Inflammatory macrophage treated with lipopolysaccharide for 4 hours (primary cell): ENCODE measurements at places on chromosomes 3 and 15.

GRCh38 chr3:37400355-37400754, 226.0 kb upstream of the LRRFIP2 start:
- no peak for DNase-seq

- DNase-seq, result no peak
Measured at GRCh38 chr3:94716326-94717018, 653.6 kb downstream of the NSUN3 start.

DNA sequence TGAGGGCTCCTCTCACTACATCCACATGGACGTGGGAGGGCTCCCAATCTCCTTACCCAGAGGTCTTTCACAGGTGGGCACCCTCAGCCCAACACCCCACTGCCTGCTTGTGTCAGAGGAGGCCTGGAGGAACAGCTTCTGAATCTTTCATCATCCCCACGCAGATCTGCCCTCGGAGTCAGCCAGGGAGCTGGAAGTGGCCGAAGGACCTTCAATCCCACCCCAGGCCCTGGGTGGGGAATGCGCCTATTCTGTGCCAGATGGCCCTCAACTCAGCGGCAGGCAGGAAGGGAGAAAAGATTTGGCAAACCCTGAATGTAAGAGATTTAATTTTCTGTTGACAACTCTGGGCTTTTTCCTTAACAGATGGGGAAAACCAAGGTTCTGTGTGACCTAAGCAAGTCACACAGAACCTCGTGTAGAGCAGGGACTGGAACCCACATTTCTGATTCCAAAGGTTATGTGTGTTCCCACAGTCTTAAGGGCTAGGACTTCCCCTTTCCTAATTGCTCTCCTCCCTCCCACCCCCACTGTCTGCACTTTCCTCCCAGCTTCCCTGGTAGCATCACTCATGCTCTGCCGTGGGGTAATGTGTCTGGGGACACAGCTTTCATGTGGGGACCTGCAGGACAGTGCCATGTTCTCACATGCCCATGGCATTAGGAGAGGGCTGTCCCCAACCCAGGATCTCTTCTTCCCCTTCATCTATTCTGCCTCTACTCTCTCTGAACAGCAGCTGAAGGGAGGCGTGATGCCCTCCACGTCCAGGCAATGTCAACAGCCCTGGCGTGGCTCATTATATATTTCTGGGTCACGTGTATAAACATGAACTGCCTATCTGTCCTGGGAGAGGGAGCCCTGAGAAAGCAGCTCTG, 98.1 kb downstream of the SEMA5B start:
- peak; percentile 63 for DNase-seq

DNA sequence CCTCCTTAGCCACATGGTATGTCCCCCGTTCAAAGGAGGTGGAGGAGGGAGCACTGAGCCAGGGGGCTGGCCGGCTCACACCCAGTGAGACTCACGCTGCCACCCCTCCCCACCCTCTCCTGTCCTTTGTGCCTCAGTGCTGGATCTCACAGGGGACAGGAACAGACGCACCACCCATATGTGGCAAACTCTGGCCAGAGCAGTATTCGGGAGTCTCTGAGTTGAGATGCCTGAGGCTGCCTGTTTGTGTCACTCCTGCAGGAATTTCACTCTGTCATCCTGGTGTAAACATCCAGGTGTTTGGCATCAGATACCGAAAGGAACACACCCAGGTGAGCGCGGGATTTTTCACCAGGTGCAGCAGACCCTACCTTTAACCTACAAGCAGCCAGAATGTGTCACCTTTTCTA, 25.7 kb downstream of the RGMA start:
- DNase-seq, result no peak

- no peak for DNase-seq
Measured at GRCh38 chr3:113270068-113270467, 58.7 kb downstream of the BOC start.

GRCh38 chr15:24861014-24861690, 93.6 kb upstream of the SNRPN start:
- DNase-seq, result no peak

DNA sequence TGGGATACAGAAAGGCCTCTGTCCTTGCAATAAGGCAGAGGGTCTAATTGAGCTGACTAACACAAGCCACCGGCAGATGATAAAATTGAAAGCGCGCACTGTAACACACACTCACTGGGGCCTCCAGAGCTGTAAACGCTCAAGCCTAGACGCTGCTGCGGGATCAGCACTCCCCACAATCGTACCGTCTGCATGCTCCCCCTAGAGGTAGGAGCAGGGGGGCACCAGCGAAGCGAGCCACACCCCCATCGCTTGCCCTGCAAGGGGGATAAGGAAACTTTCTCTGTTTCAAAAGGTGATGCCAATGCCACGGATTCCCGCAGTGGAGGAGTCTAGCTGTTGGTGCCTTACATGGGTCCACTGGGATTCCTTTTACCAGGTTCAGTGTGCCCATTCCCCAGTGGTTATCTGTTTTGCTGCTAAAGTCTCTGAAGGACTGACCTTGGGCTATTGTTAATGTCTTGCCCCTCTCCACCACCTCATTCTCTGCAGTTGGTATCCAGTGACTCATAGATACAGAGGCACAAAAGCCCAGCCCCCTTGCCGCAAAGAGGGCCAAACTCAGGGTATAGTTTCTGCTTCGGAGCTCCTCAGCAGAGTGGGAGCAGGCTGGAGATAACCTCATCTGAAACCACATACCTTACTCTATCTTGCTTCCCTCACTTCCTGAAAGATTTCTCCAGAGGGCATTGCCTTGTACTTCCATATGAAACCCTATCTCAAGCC, 139.3 kb upstream of the KBTBD8 start:
- no peak for DNase-seq

- no peak for DNase-seq
Measured at GRCh38 chr15:66131200-66131599, 122.3 kb downstream of the MEGF11 start.

- no peak for DNase-seq
Measured at GRCh38 chr3:133547432-133548041, 25.9 kb upstream of the CDV3 start.

GRCh38 chr3:118682921-118683320, 351.7 kb downstream of the IGSF11 start:
- DNase-seq, result no peak

GRCh38 chr3:111863942-111864694, 5.1 kb downstream of the PHLDB2 start:
- DNase-seq, result no peak

GRCh38 chr3:9600597-9600996, 47.0 kb upstream of the LHFPL4 start:
- no peak for DNase-seq

DNA sequence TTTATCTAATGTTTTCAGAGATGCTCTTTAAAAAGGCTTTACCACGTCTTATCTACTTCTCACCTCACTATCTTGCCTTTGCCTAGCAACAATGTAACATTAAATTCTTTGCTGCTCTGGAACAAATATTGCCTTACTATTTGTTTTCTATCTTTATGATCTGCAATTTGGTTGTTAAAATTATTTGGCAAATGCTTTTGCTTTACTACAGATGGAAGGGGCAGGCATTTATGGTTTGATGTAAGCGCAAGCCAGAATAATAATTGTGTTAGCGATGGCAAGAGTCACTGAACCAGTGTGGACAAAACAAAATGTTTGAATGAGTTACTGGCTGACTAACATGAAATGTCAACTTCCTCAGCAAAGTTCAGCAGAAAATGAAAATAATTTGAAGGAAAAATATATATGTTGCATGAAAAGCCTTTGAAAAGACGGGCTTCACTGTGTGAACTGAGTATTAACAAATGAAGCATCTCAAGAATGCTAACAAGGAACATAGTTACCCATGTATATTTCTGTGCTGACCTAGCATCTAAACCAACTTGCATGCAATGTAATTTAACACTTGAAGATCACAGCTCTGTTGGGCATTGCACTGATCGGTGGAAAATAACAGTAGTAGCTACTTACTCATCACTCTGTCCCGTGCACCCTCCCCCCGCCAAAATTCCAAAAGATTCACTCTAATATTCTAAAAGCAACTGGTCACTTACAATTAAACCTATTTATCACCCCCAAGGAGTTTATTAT, 454.0 kb upstream of the ARHGEF26 start:
- DNase-seq, result no peak

DNA sequence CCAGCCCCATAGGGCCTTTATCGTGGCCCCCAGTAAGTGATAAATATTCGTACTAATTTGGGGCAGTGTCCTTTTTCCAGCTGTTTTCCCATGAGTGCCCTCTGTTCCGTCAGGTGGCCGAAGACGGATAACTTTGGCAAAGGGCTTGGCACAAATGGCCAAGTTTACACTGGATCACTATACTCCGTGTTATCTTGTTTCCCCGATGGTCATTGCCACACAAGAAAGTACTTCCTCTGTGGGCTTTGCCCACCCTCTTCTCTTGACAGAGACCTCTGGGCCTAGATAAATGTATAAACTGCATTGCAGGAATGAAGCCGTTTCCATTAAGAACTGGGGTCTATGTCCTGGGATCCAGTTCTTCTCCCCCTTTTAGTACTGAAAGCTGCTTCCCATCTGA, 39.1 kb downstream of the SMAD3 start:
- DNase-seq, result no peak

DNA sequence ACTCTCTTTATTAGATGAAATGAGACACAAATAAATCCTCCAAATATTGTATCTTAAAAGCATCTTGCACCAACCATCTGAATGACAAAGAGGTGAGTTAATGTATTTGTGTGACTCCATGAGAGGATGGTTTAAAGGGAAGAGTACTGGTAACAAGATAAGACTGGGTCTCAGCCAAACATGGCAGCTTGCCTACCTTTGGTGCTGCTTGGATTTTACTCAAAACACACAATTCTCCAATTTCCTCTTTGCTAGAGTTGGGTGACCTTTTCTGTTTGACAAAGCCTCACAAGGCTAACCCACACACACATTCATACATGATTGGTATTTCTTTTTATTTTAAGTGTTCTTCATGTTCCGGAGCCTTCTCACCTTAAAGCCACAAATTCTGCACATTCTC, 506.4 kb downstream of the FGF12 start:
- no peak for DNase-seq

GRCh38 chr15:67731112-67731721, 94.1 kb upstream of the SKOR1 start:
- DNase-seq, result no peak

DNA sequence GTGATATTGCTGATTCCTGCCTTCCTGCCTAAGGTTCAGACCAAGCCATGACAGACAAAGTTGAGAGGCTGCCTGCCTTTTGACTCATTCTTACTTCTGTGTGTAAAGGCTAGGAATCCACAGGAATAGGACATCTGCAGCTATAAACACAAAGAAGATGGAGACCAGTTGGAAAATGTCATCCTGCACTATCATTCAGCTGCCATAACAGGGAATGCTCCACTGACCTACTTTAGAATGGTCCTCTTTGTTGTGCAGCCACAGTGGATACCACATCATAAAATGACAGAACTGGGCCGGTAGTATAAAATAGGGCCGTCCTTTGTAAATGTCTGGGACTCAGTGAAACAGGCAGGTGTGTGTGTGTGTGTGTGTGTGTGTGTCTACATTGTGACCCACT, 75.1 kb downstream of the STAC start:
- DNase-seq, result no peak

GRCh38 chr3:126355777-126356372, 1.3 kb downstream of the KLF15 start:
- DNase-seq, result peak; percentile 6

DNA sequence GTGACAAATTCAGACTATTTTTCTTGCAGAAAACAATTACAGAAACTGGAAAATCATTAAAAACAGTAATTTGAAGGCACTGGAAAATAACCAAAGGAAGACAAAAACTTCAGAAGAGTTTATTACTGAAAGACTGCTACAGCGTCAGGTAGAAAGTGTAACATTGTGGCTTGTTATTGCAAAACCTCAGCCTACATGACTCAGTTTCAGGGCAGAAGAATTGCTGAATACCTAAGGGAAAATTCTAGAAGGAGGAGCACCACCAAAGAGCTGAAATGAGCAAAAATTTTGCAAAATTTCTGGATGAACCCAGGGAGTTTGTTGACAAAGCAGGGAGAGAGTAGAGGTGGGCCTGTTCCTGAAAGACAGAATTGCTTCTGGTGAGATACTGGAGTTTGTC, 219.6 kb downstream of the C3orf38 start:
- DNase-seq, result no peak

DNA sequence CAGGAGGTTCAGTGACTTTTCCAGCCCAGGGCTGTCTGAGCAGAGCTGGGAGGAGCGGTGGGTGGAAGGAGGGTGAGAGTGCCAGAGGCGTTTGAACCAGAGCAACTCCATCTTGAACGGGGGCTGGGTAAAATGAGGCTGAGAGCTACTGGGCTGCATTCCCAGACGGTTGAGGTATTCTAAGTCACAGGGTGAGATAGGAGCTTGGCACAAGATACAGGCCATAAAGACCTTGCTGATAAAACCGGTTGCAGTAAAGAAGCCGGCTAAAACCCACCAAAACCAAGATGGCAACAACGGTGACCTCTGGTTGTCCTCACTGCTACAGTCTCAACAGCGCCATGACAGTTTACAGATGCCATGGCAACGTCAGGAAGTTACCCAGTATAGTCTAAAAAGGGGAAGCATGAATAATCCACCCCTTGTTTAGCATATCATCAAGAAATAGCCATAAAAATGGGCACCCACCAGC, 60.2 kb downstream of the ABTB1 start:
- DNase-seq, result peak; percentile 66

DNA sequence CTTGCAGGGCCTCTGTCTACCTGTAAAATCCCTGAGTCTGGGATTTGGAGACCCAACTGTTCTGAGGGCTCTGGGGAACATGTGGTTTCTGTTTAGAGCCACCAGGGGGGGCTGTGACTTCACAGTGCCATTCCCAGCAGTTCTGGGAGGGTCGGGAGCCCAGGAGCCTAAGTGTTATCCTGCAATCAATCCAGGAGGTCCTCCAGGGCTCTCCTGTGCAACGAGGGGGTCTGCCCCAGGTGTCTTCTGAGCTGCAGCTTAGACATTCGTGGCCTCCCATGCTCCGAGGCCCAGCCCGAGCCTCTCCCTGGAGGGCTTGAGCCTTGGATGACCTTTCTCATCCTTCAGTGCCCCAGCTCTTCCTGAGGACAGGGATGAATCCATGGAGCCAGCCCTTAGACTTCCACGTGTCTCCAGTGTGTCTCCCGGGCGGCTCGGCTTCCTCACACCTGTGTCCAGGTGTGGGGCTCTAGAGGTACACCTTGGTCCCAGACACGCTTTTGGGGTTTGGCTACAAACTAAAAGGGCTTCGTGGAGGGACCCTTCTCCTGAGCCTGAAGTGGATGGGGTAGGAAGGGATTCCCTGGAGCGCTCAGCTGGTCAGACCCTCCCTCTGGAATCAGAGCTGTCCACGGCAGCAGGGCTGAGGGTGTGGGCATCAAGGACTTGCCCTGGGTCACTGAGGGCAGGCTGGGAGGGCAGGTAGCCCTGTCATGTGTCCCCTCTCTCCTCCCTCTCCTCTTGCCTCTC, 20.3 kb upstream of the ABTB1 start:
- DNase-seq, result peak; percentile 50

- DNase-seq, result no peak
Measured at GRCh38 chr3:30708472-30708871, 102.1 kb downstream of the TGFBR2 start.

DNA sequence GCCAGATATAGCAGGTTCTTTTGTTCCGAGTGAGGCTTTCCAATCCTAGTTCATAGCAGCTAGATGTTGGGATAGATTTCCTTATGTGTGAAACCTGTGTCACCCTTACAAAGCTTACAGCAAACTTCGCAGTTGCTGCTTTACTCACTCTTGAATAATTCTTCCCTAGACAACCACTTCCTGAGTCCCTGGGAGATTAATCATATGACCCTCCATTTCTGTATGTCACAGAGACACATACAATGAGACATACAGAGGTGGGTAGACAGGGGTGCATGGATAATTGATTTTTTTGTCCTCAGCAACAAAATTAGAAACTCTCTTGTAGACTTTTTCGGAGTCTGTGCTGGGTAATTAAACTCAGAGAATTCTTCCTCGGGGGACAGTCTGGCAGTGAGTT, 163.2 kb downstream of the NSUN3 start:
- no peak for DNase-seq

GRCh38 chr3:79906106-79906505, 138.3 kb upstream of the ROBO1 start:
- no peak for DNase-seq
